Motor neuron (in vitro differentiated cells): ENCODE measurements at places on chromosomes 5 and 9. TPM values are rescaled to one million over a fixed set of nuclear protein-coding genes. Genes with fewer than 3 reads are reported as not detected.
A peak's percentile ranks its signal among the peaks of the same experiment; 100 is the strongest.

GRCh38 chr9:126678989-126679388, 65.3 kb downstream of the LMX1B start:
- ATAC-seq = no peak

- no peak for ATAC-seq
These were observed 42.0 kb downstream of the HABP4 start for GRCh38 chr9:96491880-96492525.

GRCh38 chr5:172395483-172395882, 58.8 kb downstream of the SH3PXD2B start:
- ATAC-seq = no peak

DNA sequence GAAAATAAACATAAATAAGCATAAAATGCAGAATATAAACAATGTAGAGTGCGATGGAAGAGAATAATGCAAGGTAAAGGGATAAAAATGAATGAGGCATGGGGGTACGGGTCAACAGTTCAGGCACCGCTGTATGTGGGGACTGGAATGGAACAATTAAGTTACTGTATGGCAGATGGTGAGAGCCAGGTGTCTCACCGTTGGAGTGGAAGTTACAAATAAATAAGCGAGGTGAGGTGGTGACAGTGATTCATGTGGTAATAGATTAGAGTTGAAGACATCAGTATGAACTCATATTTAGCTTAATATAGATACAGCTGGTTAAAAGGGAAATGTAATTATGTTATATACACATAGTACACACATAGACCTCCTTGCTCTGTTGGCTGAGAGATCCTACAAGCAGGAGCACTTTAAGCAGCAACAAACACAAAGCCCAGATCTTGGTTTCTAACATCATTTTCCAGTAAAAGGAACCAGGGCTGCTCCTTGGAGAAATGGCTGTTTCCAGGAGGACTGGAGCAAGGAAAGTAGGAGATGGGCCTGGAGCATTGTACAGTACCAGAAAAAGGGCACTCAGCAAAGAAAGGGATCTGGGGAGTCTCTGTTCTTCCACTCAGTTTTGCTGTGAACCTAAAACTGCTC, 2.4 kb upstream of the OMD start:
- ATAC-seq = no peak

DNA sequence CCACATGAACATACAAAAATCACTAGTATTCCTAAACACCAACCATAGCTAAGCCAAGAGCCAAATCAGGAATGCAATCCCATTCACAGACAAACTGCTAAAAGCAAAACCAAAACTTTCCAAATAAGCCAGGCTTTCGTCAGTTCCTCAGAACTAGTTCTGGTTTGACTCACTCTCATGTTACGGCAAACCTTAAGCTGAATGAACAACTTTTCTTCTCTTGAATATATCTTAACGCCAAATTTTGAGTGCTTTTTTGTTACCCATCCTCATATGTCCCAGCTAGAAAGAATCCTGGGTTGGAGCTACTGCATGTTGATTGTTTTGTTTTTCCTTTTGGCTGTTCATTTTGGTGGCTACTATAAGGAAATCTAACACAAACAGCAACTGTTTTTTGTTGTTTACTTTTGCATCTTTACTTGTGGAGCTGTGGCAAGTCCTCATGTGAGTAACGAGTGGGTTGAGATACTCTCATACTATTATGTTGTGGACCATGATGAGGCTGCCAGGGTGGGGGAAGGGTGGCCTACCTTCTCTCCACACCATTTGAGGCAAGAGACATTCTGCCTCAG, at the start of gene PDCD1LG2:
TSS of gene PDCD1LG2 (plus strand) at position 172 of the 572 bp plus-strand sequence. CDS start 12,016 bp downstream, outside the sequence.
- peak; percentile 70 for ATAC-seq

GRCh38 chr9:14661421-14662059, 31.7 kb downstream of the ZDHHC21 start:
- ATAC-seq = no peak

DNA sequence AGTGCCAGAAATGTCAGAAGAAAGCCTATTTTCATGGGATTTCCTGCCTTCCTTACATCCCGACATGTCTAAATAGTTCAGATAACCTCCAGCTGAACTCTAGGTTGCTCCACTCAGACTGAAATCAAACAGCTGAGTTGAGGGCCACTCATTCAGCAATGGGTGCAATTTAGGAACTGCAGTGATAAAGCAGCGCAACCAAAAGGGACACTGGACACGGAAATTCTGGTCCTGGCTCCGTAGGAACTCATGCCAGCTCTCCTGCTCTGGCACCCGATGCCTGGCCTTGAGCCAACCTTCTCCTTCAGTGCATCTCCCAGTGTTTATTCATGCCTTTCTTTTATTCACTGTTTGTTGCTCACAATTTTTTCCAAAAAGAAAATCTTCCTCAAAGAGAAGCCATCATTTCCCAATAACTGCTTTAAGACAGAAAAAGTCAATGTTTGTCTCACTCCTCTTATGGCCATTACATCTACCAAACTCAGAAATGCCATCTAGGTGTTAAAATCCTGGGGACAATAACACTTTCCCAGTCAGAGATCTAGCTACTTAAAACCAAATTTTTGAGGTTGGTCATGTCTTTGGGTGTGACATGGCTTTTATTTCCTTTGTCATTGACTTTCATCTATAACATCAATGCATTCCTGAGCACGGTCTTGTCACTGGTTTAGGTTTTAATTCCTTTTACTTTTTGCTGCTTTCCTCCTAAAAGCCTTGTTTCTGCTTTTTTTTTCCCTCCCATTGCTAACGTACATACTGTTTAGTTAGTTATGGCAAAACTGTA, 126.9 kb downstream of the PDE4D start:
- no peak for ATAC-seq

- ATAC-seq = peak; percentile 77
These were observed 56.3 kb downstream of the ERAP1 start for GRCh38 chr5:96751203-96752169.

DNA sequence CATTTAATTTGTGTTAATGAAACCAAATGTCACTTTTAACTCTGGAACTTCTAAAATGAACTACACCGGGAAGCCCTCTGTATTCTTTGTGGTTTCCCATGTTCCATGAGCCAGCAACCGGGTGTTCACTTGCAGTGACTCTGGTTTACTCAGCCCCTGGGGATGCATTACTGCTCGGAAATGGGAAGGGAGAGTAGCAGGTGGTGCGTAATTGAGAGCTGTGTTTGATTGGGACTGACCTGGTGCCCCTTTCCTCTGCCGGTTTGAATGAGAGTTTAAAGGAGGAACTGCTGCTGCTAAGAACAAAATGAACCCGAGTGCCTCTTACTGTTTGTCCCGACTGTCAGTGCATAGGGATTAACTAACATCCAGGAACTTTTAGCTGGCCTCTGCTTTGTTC, 100.1 kb upstream of the DHFR start:
- ATAC-seq = peak; percentile 94

Gene PCDHB9
- 3.0 and 3.7 TPM in 2 replicates for total RNA-seq

Gene GCNT4
- total RNA-seq = 0.31 TPM in 1 of 2 replicates, not detected in the other

Gene ZBED3
- 4.0 and 5.7 TPM in 2 replicates for total RNA-seq

- ATAC-seq = no peak
These were observed 28.9 kb downstream of the TYRP1 start for GRCh38 chr9:12722131-12722530.

Gene NUTM2F
- 0.09 and 0.17 TPM in 2 replicates for total RNA-seq

- no peak for ATAC-seq
These were observed 384.2 kb upstream of the ZNF462 start for GRCh38 chr9:106478727-106479126.

DNA sequence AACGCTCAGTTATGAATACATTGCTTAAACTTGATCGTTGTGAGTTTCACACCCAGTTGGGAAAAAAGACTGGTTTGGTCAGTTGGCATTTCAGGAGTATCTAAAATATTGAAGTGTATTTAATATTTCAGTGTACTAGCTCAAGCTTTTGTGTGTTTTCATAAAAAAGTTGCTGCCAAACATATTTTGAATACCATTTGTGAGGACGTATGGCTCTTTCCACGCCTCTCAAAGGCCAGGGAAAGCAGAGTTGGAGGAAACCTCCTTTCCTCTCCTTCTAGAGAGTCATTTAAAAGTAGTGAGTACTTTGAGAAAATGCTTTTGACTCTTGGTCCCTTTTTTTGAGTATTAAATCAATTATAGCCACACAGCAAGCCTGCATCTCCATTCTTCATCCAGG, 43.2 kb upstream of the ANKRD33B start:
- no peak for ATAC-seq

Gene PCDHGA6
- 6.5 and 6.9 TPM in 2 replicates for total RNA-seq
